ENCODE measurements at places on chromosomes 13 and 19.

- no peak for DNase-seq
Measured at GRCh38 chr13:42055500-42056085, 7.1 kb downstream of the DGKH start.

GRCh38 chr13:88196106-88196505, 524.9 kb downstream of the SLITRK5 start:
- DNase-seq: no peak

- no peak for DNase-seq
Measured at GRCh38 chr13:77865622-77866021, 53.0 kb downstream of the EDNRB start.

- no peak for DNase-seq
Measured at GRCh38 chr13:44451126-44451525, 77.5 kb downstream of the SERP2 start.

GRCh38 chr19:40596608-40597328, 4.4 kb upstream of the LTBP4 start:
- DNase-seq: no peak

DNA sequence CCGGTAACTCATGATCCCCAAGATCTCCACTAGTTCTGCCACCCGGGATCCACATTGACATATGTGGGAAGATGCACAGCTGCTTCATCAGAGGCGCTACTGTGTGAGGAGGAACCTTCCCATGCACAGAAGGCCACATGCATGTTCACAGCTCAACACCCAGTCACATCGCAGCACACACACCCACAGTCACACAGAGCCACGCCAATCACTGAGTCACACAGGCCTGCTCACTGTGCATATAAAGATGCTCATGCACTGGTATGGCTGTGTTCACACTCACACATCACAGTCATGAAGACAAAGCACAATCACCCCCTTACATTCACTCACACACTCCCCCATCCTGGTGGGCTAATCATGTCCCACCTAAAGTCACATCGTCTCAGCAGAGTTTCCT, 9.8 kb downstream of the CLC start:
- DNase-seq: no peak

GRCh38 chr13:78826312-78826711, 167.4 kb upstream of the OBI1 start:
- DNase-seq: no peak

DNA sequence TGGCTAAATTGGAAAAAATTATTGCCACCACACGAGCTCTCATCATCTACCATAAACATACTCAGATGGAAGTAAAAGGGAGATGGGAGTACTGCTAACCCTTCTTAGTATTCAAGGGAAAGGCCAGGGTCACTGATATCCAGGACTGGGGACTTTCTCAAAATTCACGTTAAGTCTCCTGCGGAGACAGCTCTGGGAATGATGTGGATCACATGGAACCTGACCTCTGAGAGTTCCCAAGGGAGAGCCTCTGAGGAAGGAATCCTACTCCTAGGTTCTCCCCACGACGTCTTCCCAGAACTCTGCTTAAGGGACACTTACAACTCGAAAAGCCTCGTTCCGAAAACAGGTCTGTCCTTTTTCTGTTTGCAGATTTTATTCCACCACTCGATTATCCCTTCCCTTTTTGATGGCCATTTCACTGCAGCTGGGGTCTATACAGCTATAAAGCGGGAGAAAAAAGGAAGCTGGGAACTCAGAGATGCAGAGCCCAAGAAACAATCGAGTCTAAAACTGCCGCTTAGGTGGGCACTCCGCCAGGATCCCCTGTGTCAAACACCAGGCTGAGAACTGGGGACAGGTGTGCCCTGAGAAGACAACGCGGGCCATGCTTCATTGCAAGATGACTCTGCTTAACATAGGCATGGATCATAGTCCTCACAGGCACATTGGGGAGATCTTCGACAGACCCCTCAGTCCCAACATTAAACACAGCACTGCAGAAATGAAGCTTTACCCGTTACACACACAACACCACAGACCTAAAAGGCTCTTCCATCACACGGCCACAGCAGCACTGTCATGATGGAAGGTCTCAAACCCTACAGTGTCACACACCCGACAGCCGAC, 823 bp upstream of the ZNF567 start:
- DNase-seq: no peak

DNA sequence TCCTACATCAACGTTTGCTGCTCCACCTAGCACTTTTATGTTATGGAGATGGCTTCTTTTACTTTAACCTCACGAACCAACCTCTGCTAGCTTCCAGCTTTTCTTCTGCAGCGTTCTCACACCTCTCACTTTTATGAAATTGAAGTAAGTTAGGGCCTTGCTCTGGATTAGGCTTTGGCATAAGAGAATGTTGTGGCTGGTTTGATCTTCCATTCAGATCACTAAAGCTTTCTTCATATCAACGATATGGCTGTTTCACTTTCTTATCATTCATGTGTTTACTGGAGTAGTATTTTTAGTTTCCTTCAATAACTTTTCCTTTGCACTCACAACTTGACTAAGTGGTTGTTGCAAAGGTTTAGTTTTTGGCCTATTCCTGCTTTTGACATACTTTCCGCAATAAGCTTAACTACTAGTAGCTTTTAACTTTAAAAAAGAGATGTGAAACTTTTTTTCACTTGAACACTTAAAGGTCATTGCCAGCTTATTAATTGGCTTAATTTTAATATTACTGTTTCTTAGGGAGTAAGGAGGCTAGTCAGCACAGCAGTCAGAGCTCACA, 60.0 kb upstream of the SPRY2 start:
- no peak for DNase-seq

- no peak for DNase-seq
Measured at GRCh38 chr13:40453351-40454021, 213.0 kb downstream of the FOXO1 start.

GRCh38 chr13:110759710-110760109, 46.2 kb downstream of the ING1 start:
- no peak for DNase-seq

GRCh38 chr13:113783966-113784644, 25.1 kb downstream of the TMEM255B start:
- DNase-seq: no peak

DNA sequence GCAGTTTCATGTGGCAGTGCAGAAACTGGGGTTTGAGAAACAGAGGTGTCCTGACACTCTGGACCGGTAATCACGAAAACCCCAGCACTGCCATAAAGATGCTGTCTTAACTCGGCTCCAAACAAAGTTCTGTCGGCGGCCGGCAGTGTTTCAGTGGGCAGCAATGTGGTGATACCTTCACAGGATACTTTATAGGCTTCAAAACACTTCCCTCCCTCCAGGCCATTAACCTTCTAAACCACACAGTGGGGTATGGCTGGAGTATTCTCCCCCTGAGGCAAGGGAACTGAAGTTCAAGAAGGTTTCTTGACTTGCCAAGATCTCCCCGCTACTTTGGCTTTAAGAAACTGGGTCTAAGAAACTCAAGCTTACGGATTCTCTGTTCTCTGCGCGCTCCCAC, 1.1 kb downstream of the RUBCNL start:
- DNase-seq: no peak

DNA sequence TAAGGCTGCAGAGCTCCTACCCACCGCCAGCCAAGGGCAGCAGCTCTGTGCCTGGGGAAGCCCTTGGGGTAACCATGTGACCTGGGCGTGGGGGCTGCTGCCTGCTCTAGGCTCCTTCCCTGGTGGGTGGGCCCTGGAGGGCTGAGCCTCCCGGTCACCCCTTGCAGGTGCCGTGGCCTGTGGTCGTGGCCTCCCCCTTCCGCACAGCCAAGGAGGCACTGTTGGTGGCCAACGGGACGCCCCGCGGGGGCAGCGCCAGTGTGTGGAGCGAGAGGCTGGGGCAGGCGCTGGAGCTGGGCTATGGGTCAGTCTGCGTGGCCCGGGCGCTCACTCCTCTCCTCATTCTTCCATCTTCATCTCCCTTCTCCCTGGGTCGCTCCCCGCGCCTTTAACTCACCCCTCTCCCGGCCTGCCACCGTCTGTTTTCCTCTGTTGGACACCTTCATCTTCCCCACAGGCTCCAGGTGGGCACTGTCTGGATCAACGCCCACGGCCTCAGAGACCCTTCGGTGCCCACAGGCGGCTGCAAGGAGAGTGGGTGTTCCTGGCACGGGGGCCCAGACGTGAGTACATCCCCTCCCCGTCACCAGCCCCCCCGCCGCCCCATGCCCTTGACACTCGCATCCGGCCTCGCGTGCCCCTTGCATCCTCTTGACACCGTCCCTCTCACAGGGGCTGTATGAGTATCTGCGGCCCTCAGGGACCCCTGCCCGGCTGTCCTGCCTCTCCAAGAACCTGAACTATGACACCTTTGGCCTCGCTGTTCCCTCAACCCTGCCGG, 9.9 kb upstream of the FLT3LG start:
- DNase-seq: no peak

- no peak for DNase-seq
Measured at GRCh38 chr13:46866150-46866549, 30.7 kb downstream of the HTR2A start.

GRCh38 chr13:88866195-88866594, 1195.0 kb downstream of the SLITRK5 start:
- DNase-seq: no peak

- no peak for DNase-seq
Measured at GRCh38 chr13:43132911-43133310, 109.5 kb downstream of the DNAJC15 start.

GRCh38 chr13:89383891-89384290, 1712.7 kb downstream of the SLITRK5 start:
- no peak for DNase-seq

DNA sequence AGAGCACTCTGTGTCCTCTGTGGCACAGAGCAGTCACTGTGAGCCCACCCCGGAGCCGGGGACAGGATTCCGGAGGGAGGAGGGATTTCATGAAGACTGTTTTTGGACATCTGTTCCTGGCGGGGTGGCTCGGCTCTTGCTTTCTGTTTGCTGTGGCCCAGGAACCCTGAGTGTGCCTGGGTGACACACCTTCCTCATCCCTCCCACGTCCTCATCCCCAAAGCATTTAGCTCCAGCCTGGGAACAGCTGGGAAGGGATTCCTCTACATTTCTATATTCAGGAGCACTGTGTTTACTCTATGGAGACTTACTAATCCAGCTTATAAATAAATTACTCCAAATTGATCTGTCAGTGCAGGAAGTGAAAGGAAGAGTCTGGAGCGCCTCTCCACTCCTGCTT, 97.8 kb upstream of the UBL3 start:
- no peak for DNase-seq

DNA sequence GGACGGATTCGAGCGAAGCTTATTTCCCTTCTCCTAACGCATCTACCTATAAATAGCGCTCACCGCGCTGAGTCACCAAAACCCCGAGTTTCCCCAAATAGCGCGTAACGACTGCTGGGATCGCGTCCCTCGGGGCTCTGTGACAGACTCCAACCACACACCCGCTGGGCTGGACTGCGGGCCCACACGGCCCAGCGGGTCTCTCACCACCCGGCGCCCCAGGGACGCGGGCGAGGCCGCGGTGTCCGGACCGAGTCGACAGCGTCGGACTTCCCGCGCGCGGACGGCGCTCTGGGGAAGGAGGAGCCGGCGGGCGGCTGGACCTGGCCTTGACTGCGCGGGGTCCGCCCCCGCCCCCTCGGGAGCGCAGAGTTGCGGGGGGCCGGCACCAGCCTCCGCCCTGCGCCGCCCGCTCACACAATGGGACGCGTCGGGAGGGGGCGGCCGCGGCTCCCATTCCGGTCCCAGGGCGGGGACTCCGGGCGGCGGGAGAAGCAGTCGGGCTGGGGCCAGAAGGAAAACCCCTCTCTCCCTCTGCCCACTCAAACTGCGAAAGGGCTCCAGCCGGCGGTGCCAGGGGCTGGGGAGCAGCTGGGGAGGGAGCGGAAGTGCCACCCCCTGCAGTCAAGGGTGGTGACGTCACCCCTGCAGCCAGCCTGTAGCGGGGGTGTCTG, 108.8 kb downstream of the KCNRG start:
- peak; percentile 63 for DNase-seq

GRCh38 chr13:67620665-67621064, 390.5 kb upstream of the PCDH9 start:
- DNase-seq: no peak

GRCh38 chr13:94079876-94080275, 399.6 kb downstream of the DCT start:
- DNase-seq: no peak

- DNase-seq: no peak
Measured at GRCh38 chr13:106804991-106805390, 237.1 kb upstream of the ARGLU1 start.

DNA sequence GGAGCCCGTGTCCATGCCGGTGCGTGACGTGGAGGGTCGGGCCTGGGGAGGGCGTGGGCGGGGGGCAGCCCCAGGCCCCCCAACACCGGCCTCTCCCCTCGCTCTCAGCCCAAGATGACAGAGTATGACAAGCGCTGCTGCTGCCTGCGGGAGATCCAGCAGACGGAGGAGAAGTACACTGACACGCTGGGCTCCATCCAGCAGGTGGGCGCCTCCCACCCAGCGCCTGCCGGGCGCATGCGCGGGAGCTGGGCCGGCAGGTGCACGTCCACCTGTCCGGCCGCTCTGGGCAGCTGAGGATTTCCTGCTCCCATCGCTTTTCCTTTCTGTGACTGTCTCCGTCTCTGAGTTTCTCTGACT, 49.8 kb downstream of the VAV1 start:
- no peak for DNase-seq

- DNase-seq: no peak
Measured at GRCh38 chr13:102293723-102294122, 108.1 kb downstream of the FGF14 start.

GRCh38 chr19:4444765-4445741, 12.5 kb downstream of the UBXN6 start:
- DNase-seq: no peak

DNA sequence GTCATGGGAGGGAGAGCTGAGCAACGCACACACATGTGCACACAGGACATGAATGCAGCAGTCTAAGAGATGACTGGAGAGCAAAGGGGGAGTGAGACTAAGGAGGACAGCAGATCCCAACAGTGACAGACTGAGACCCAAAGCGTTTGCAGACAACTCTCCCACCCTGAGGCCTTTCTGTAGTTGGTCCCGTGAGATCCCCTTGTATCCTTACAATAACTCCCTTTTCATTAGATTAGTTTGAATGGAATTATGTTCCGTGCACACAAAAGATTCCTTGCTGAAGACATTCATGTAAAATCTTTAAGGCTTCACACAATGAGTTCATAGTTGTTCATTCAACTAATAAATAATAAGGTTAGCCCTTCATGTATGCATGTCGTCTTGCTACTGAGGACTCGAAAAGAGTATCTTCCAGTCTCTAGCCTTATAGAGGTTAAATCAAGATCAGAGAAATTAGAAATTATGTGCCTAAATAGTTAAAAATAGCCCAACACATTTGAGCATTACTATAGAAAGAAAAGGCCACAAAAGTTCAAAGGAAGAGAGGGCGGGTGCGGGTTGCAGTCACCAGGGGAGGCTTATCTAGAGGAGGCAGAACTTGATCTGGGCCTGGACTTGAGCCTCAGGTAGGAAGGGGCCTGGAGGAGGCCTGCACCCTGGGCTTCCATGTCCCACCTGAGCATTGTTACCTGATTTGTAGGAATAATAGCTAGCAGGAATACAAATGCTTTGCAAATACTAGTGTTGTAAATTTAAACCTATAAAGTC, 3.1 kb upstream of the GTF3A start:
- DNase-seq: no peak

- no peak for DNase-seq
Measured at GRCh38 chr19:686589-687297, 8.5 kb downstream of the PRSS57 start.

- DNase-seq: no peak
Measured at GRCh38 chr19:3274245-3274941, 49.9 kb downstream of the CELF5 start.

GRCh38 chr19:10826231-10826630, 9.8 kb downstream of the TMED1 start:
- DNase-seq: no peak
